ENCODE measurements at places on chromosomes 3 and 15.
A peak's percentile ranks its signal among the peaks of the same experiment; 100 is the strongest.

DNA sequence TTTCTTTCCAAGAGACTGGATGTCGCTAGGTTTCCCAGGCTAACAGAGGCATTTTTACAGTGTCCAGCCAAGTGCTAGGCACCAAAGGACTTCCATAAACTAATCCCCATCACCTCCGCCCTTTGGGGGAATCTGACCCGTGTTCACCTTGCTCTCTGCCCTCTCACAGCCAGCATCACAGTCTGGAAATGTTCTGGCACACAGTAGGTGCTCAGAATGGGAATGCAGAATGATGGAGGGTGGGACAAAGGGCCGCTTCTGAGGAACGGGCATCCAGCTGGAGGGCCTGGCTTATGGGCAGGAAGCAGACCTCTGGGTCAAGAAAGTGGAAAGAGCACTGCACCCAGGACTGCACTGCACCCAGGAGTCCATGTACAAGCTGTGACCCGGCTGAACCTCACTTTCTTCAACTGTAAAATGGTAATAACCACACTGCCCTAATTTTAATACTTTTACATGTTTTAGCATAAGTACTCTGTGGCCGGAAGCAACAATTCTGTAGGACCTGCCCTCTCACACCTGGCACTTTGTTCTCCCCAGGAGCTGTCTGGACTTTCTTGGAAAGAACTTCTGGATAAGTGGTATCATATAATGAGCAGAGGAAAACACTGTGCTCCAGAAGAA, 901 bp upstream of the NMB start:
- DNase-seq, result no peak
- peaks cover 28% of the 10 kb centered on the region for H3K4me1 ChIP-seq
- H3K27ac ChIP-seq, result peak overlapping the region; percentile 92
- peak overlapping the region; percentile 67 for H3K4me3 ChIP-seq
- H3K36me3 ChIP-seq, result no peaks in the 10 kb centered on the region

DNA sequence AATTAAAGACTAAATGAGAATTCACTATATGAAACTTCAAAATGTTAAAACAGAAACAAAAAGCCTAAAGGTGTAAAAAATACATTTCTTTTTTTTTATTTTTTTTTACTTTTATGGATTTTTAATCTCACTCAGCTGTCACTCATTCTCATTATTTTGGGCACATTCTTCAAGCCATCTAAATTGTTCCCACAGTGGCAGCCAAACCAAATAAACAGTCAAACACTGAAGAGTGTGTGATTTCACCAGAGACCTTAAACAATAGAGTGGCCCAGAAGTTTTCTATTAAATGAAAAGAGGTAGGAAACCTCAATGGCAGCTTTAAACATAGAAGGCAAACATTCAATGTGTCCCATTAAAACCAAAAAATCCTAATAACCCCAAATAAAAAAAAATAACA, 616.1 kb downstream of the OTOL1 start:
- H3K27me3 ChIP-seq, result no peaks in the 10 kb centered on the region
- H3K4me1 ChIP-seq, result no peaks in the 10 kb centered on the region
- DNase-seq, result no peak
- H3K36me3 ChIP-seq, result no peaks in the 10 kb centered on the region
- H3K4me3 ChIP-seq, result no peak overlapping the region

DNA sequence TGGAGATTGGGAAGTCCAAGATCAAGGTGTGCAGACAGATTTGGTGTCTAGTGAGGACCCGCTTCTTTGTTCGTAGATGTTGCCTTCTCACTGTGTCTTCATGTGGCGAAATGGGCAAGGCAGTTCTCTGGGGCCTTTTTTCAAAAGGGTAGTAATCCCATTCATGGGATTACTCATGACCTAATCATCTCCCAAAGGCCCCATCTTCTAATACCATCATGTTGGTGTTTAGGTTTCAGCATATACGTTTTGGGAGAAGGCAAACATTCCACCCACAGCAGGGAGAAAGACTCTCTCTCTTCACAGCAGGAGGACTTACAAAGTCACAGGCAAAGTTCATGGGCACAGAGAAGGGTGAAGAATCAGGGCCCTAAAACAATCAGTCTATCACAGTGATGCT, 252.1 kb downstream of the RPLP1 start:
- H3K27ac ChIP-seq, result no peak overlapping the region
- H3K27me3 ChIP-seq, result no peaks in the 10 kb centered on the region
- DNase-seq, result no peak
- H3K4me1 ChIP-seq, result no peaks in the 10 kb centered on the region
- no peaks in the 10 kb centered on the region for H3K36me3 ChIP-seq

DNA sequence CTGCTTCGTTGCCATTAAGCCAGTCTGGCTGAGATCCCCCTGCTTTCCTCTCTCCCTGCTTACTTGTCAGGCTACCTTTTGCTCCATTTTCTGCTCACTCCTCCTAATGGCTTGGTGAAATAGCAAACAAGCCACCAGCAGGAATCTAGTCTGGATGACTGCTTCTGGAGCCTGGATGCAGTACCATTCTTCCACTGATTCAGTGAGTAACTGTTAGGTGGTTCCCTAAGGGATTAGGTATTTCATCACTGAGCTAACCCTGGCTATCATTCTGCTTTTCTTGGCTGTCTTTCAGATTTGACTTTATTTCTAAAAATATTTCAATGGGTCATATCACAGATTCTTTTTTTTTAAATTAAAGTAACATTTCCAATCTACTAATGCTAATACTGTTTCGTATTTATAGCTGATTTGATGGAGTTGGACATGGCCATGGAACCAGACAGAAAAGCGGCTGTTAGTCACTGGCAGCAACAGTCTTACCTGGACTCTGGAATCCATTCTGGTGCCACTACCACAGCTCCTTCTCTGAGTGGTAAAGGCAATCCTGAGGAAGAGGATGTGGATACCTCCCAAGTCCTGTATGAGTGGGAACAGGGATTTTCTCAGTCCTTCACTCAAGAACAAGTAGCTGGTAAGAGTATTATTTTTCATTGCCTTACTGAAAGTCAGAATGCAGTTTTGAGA, 25.0 kb downstream of the CTNNB1 start:
- DNase-seq, result peak; percentile 68
- H3K27me3 ChIP-seq, result no peaks in the 10 kb centered on the region
- H3K36me3 ChIP-seq, result peaks cover 49% of the 10 kb centered on the region
- peak overlapping the region; percentile 49 for H3K27ac ChIP-seq
- peaks cover 45% of the 10 kb centered on the region for H3K4me1 ChIP-seq

- peaks cover 6% of the 10 kb centered on the region for H3K4me1 ChIP-seq
- no peak for DNase-seq
- H3K27me3 ChIP-seq, result no peaks in the 10 kb centered on the region
- no peak overlapping the region for H3K27ac ChIP-seq
- H3K36me3 ChIP-seq, result no peaks in the 10 kb centered on the region
These were observed 75.4 kb upstream of the ZNF385D start for GRCh38 chr3:21826416-21826815.

- no peak overlapping the region for H3K4me3 ChIP-seq
- H3K27me3 ChIP-seq, result no peaks in the 10 kb centered on the region
- H3K36me3 ChIP-seq, result no peaks in the 10 kb centered on the region
- no peaks in the 10 kb centered on the region for H3K4me1 ChIP-seq
These were observed 120.3 kb downstream of the AKAP13 start for GRCh38 chr15:85500729-85501128.

DNA sequence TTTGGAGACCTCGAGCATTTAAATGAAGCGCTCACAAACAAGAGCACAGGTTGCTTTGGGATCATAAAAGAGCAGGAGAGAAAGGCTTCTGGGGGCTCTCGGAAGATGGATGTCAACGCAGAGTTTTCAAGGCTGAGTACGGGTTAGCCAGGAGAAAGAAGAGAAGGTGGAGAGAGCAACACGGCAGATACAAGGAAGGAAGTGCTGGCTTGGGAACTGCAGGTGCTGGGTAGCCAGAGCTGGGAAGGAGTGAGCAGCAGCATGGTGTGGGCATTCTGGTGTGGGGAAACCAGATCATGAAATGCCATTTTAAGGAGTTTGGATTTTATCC, 580 bp upstream of the RUBCN start:
- no peaks in the 10 kb centered on the region for H3K36me3 ChIP-seq
- H3K4me3 ChIP-seq, result peak overlapping the region; percentile 75
- peak overlapping the region; percentile 88 for H3K27ac ChIP-seq
- DNase-seq, result no peak

- H3K27me3 ChIP-seq, result no peaks in the 10 kb centered on the region
- no peak for DNase-seq
- no peak overlapping the region for H3K27ac ChIP-seq
- no peaks in the 10 kb centered on the region for H3K4me1 ChIP-seq
- no peaks in the 10 kb centered on the region for H3K36me3 ChIP-seq
These were observed 212.6 kb upstream of the PLSCR5 start for GRCh38 chr3:146817704-146818103.

DNA sequence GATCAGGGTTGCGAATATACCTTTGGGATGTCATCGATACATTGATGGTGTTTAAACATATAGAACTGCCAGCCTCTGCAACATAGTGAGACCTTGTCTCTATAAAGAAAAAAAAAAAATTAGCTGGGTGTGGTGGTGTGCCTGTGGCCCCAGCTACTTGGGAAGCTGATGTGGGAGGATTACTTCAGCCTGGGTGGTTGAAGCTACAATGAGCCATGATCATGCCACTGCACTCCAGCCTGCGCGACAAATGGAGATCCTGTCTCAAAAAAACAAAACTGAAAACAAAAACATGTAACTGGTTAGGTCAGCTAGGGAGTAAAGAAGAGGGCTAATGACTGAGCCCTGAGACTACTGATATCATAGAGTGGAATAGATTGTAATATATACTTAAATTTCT, 30.7 kb upstream of the MGA start:
- no peak for DNase-seq
- no peak overlapping the region for H3K27ac ChIP-seq
- no peak overlapping the region for H3K4me3 ChIP-seq
- H3K36me3 ChIP-seq, result no peaks in the 10 kb centered on the region
- H3K27me3 ChIP-seq, result no peaks in the 10 kb centered on the region

- no peak for DNase-seq
- H3K4me3 ChIP-seq, result no peak overlapping the region
- H3K27ac ChIP-seq, result no peak overlapping the region
- no peaks in the 10 kb centered on the region for H3K36me3 ChIP-seq
- no peaks in the 10 kb centered on the region for H3K4me1 ChIP-seq
- H3K27me3 ChIP-seq, result no peaks in the 10 kb centered on the region
These were observed 215.3 kb downstream of the ROBO2 start for GRCh38 chr3:77254967-77255831.

- DNase-seq, result peak; percentile 16
- H3K4me3 ChIP-seq, result no peak overlapping the region
- H3K4me1 ChIP-seq, result no peaks in the 10 kb centered on the region
- H3K36me3 ChIP-seq, result no peaks in the 10 kb centered on the region
These were observed 49.9 kb upstream of the BLM start for GRCh38 chr15:90667073-90667754.

DNA sequence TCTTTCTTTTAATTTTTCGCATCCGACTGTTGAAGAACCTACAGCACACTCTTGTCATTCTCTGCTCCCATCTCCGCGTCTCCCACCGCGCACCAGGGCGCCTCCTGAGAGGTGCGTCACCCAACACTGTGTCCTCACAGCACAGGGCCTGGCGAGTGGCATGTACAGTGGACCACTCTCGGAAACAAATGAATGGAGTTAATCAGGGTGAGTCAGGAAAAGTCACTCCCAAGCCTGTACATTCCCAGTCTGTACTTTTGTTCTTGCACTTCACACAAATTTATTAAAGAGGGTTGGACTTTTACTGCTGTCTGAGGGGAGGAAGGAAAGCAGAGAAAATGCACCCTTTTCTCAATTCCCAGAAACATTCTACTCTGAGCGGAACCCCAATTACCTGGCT, 625 bp downstream of the COL6A6 start:
- H3K4me1 ChIP-seq, result peaks cover 3% of the 10 kb centered on the region
- H3K27ac ChIP-seq, result no peak overlapping the region
- DNase-seq, result no peak

- no peak overlapping the region for H3K4me3 ChIP-seq
- H3K36me3 ChIP-seq, result no peaks in the 10 kb centered on the region
- H3K27me3 ChIP-seq, result no peaks in the 10 kb centered on the region
- H3K27ac ChIP-seq, result no peak overlapping the region
These were observed 156.6 kb downstream of the RPLP1 start for GRCh38 chr15:69609176-69609575.

GRCh38 chr3:177374323-177374722, 177.0 kb upstream of the TBL1XR1 start:
- H3K27me3 ChIP-seq, result no peaks in the 10 kb centered on the region
- no peak overlapping the region for H3K4me3 ChIP-seq
- H3K27ac ChIP-seq, result peak overlapping the region; percentile 28
- H3K4me1 ChIP-seq, result no peaks in the 10 kb centered on the region
- no peak for DNase-seq
- no peaks in the 10 kb centered on the region for H3K36me3 ChIP-seq

DNA sequence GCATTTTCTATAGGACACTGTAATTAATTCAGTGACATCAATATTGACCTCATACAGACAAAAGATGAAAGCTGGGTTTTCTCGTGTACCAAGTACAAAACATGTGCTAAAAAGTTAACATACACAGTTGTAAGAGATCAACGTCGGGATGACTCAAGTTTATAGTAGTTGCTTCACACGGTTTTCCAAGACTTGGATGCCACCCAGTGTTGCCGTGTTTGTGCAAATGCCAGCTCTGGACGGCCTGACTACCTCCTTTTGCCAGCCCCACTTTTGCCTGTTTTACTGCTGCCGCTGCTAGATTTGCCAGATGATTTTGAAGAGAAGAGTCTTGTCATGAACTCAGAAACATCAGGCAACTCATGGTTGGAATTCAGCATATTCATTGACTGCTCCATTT, 17.6 kb downstream of the EMC7 start:
- no peaks in the 10 kb centered on the region for H3K4me1 ChIP-seq
- no peak overlapping the region for H3K4me3 ChIP-seq
- H3K27me3 ChIP-seq, result no peaks in the 10 kb centered on the region
- no peak overlapping the region for H3K27ac ChIP-seq
- peaks cover 38% of the 10 kb centered on the region for H3K36me3 ChIP-seq

DNA sequence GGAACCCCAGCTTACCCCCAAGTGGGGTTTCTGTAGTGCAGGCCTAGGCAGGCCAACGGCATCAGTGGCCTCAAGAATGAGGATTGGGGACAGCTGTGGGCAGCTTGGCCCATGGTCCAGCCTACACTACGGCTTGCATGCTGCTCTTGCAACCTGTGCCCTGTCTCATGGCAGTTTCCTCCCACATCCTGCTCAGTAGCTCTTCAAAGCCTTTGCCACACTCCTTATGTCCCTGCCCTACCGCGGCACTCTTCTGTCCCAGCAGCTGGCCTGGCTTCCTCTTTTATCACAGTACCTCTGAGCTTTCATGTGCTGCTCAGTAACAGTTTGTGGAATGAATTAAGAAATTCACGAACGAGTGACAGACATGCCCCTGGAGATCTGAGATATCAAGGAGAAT, 431.0 kb downstream of the EPHB1 start:
- DNase-seq, result no peak
- no peak overlapping the region for H3K4me3 ChIP-seq
- no peaks in the 10 kb centered on the region for H3K4me1 ChIP-seq
- no peaks in the 10 kb centered on the region for H3K27me3 ChIP-seq
- no peak overlapping the region for H3K27ac ChIP-seq
- no peaks in the 10 kb centered on the region for H3K36me3 ChIP-seq

- H3K4me1 ChIP-seq, result peaks cover 7% of the 10 kb centered on the region
- H3K4me3 ChIP-seq, result no peak overlapping the region
- no peak overlapping the region for H3K27ac ChIP-seq
- DNase-seq, result no peak
- H3K36me3 ChIP-seq, result no peaks in the 10 kb centered on the region
These were observed 151.0 kb downstream of the CD47 start for GRCh38 chr3:107939691-107940442.

Measured in tibial artery (tissue), 4 donors.